ENCODE measurements at places on chromosomes 5 and 9.

DNA sequence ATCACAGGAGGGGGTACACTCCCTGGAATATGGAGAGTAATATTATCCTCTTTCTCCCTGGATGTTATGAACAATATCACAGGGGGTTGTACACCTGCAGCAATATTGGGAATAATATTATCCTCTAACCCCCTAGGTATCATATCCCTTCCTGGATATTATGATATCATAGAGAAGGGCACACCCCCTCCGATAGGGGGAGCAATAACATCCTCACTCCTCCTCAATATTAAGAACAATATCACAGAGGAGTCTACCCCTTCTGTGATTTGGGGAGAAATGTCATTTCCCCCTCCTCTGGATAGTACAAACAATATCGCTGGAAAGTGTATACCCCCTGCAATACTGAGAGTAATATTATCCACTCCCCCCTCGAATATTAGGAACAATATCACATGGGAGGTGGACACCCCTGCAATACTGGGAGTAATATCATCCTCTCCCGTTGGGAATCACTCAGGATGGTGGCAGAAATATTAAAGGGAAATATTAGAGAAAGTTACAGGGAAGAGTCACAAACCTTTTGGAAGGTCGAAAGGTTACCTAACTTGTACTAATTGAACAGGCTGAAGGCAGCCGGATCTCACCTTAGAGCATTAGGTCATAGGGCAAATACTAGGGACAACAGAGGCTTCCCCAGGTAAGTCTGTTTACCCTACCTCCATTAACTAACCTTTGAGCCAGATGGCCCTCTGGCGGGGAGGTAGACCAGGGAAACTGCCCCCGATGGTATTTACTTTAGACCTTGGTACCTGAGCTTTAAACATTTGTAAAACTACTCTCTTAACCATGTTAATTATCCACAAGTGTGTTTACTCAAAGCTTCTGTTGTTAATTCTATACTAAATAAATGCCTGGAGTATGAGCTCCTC, 57.5 kb upstream of the FREM1 start:
- DNase-seq = no peak

DNA sequence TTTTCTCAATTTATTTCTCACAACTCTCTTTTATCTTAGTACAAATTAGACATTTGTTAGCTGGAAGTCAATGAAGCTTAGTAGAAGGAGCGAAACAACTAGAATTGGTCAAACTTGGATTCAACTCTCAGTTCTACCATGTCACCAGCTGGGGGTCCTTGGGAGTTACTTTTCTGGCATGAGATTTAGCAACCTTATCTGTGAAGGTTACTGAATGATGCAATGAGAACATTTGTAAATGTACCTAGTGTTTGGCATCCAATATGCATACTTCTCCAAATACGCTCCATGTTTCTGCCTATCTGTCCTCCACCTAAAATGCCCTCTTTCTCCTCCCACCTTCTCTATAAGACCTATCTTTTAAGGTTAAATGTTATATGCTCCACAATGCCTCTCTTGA, 6.3 kb downstream of the HNRNPA0 start:
- DNase-seq = no peak

DNA sequence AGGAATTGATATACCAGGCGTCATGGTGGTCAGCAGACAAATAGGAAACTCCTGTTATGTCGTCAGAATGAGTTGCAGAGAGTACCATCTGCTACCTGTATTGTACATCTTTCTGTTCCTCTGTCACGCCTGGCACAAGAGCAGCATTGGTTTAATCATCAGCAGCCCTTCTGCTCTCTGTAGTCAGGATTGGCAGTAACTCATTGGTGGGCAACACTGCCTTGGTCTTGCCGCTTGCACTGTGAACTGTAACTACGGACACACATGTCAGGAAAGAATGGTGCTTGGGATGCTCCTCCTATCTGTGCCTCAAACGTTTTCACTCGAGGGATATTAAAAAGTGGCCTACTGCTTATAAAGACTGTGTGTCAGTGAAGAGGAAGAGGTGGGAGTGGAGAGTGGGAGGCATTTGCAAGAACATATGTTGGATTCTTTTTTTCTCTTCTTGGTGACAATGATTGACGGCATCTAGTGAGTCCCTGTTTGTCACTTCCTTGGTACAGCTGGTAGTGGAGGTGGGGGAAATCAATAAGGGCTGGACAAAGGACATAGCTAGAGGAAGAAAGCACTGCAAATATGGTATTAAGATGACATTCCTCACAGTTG, 76.6 kb downstream of the F2RL2 start:
- no peak for DNase-seq

DNA sequence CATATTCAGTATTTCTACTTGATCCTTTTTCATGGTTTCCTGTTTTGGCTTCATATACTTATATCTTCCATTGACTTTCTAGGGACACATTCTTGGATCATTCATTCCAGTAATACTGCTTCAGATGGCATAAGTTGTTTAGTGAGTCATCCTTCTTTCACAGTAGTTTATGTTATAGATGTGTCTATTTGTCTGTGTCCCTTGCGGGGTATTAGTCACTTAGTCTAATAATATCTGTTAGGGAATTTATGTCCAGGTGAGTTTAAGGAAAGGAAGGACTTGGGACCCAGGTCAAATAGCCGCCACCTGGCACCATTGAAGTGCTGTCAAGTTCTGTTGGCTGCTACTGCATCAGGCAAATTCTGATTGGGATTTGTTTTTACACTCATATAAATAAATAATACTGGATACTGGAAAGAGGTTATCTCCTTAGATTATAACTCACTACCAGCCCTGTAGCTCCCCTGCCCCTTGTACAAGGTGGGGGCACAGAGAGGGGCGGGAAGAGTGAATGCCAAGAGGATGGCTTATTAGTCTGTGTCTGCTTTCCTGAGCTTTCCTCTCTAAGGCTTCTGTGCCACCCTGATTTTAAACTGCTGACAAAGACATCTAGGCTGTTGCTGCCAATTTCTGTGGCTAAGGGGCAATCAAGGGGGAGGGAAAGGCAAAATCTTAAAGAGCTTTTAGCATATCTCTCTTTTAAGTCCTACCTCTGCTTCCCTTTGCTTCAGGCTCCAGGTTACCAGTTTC, 64.9 kb downstream of the CDC42SE2 start:
- DNase-seq = no peak

GRCh38 chr5:141649972-141650371, 1.2 kb downstream of the FCHSD1 start:
- DNase-seq = no peak

- no peak for DNase-seq
Observed at GRCh38 chr5:179407191-179408175, 62.2 kb upstream of the ADAMTS2 start.

- DNase-seq = no peak
Observed at GRCh38 chr5:147668385-147668784, 114.1 kb downstream of the JAKMIP2 start.

DNA sequence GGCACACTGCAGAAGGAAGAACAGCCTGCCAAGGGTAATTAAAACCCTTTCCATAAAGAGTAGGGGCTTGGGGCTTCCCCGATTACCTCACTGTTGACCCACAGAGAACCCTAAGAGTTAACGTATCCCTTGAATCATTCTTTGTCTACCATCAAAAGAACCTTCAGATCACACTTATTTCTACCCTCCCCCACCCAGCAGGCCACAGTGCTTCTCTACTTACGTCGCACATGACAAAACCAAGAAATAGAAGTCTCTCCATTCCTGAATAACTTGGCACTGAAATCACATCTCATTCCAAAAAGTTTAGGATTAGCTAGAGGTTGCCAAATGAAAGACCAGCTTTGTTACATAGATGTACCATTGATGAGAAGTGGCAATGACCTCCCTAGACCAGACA, 268.7 kb upstream of the GAS1 start:
- DNase-seq = no peak

DNA sequence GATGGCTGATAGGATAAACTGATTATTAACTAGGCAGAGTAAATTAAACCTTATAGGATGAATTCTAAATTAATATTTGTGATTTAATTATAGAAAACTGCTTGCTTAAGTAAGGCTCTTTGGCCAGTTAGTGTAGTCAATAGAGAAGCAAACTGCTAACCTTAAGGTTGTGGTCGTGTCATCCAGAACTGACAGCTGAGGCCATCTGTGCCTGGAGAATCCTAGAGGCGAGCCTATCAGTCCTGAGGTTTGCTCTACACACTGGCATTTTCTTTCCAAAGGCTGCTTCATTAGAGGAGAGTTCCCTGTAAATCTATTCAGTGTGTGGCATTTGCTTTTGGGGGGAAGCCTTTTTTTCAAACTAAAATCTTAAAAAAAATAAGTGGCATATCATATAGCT, 169.2 kb downstream of the MEF2C start:
- no peak for DNase-seq

DNA sequence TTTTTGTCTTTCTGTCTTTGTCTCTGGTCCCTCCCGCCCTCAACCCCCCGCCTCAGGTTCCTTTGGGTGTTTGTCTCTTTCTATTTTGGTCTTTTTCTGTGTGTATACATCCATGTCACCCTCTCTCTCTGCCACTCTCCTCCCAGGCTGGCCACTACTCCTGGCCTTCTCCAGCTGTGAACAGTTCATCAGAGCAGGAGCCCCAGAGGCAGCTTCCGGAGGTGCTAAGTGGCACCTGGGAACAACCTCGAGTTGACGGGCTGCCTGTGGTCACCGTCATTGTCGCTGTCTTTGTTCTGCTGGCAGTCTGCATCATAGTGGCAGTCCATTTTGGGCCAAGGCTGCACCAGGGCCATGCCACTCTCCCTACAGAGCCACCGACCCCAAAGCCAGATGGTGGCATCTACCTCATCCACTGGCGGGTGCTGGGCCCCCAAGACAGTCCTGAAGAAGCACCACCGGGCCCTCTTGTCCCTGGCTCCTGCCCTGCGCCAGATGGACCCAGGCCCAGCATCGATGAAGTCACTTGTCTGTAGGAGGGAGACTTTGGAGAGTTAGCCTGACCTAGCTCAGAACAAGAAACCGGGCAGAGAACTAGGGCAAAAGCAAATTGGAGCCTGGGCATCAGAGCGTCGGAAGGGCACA, 1.7 kb downstream of the SMIM33 start:
- no peak for DNase-seq

DNA sequence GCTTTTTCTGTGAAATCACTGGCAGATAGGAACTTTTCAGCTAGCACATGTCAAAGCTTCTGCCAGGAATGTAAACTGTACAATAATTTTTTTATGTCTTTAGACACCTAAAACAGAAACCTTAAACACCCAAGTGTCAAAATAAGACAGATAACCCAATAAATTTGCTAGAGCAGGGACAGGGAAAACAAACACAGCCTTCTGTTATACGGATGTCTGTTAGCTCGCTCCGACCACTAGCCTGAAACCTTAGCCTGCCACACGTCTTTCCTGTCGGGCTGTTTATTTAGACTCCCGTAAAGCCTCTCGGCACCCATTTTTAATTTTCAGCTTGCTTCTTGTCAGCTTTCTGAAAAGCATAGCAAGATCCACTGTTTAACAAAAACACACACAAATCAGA, 355.4 kb upstream of the SLC24A2 start:
- no peak for DNase-seq

- no peak for DNase-seq
Observed at GRCh38 chr9:69671879-69672595, at the start of gene APBA1. Gene APBA1, minus strand, starts transcription at chr9:69672371.

GRCh38 chr5:179209359-179210150, 135.7 kb downstream of the ADAMTS2 start:
- no peak for DNase-seq

DNA sequence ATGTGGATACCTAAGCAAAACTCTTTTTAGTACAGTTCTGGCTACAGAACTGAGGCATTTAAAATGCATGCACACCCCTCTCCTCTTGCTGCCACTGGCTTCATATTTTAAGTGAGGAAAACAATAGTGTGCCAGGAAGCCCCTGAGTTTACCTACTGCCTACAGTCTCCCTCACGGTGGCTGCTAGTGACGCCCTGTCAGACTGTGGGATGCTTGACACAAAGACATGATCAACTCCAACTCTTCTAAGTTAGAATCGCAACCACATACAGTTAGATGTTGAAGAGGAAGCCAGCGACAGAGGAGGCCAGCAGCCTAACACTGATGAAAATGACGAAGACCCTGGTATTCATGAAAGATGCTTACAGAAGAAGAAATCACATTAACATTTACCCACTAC, 1.3 kb downstream of the SEC16A start:
- DNase-seq = no peak

DNA sequence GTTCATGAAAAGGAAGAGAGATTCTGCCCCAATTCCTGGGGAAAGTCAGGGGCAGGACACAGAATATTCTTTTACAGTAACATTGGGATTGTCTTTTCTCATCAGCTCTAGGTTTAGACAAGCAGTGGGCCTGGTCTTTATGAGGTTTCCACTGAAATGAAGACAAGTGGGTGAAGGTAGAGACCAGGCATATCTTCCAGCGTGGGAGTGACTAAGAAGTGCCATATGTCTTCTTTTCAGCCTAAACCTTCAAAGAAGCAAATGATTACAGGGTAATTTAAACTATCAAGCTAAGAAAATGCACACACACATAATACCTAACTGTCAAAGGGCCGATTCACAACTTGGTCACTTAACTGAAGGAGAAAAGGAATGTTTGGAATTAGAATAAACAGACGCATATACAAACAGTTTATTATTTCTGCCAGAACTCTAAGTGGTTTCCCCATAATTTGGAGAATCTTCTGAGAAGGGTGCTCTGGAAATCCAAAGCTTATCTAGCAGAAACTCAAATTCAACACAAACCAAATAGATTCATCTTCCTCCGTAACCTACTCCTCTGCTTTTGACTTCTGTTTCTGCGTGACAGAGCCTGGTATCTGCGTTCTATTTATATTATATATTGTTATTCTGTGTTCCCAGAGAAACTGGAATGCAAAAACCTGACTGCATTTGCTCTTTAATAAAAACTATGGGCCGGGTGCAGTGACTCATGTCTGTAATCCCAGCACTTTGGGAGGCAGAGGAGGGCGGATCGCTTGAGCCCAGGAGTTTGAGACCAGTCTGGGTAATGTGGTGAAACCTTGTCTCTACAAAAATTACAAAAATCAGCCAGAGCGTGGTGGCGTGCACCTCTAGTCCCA, 22.0 kb upstream of the TEK start:
- DNase-seq = no peak

DNA sequence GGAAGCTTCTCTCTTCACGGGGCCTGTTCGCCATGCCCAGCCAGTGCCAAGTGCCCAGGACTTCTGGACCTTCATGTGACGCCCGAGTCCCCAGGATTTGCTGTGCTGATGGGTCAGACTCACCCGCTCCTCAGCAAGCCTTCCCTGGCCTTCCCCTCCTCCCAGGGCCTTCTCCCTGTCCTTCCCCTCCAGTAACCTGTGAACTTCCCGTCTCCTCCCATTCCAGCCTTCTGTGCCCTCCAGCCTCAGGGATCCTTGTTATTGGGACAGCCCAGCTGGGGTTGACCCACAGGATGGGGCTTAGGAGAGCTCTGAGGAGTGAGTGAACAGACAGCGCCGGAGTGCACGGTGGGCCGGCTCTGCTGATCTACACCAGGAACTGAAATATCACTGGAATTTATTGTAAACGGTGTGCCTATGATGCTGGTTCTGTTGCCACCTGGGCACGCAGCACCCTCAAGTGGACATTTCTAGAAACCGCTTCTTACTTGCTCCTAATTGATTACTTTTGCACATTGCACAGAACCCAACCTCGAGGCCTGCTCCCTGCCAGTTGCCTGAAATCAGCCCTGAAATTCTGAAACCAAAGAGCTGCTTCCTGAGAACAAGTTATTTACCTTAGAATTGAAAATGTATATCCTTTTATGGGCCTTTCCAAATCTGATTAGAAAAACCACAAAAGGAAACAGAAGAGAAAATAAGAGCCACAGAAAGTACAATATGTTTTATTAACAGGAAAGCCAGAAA, 1.5 kb downstream of the SPAAR start:
- DNase-seq = peak; percentile 12

Measured in hematopoietic multipotent progenitor cell treated with erythropoietin and hydrocortisone succinate and interleukin-3 and kit ligand, for 17 days (in vitro differentiated cells).